ENCODE measurements at places on chromosomes 6 and 20.

DNA sequence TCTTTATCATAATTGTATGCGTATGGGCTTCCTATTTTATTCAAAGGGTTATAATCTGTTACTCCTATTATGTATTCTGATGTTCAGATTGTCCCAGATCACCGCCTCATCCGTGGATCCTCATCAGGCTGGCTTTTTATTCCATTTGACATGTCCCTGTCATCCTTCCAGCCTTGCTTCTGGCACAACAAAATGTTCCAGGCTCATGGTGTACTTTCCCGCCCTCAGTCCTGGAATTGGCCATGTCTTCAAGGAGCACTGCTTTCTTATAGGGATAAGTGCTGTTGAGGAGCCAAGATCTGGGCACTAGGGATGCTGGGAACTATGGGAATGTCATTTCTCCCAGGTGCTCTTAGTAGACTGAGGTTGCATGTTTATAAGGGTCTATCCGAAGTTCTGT is 207.8 kb downstream of the JARID2 start:
- peak; percentile 53 for DNase-seq

DNA sequence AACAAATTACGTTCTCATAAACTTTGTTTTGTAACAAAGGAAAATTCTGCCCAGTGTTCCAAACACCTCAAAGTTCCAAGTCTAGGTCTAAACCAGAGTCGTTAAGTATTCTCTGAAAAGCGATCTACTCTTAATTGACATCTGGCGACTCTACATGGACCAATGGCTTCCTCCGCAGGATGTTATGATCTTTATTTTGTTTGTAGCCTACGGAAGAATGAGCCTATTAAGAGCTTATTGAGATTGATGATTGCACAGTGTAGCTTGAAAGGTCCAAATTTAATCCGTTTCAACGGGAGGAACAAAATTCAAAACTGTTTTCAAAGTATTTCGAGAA is 61.1 kb downstream of the FAM217A start:
- DNase-seq: no peak

- DNase-seq: no peak
These were observed 73.3 kb downstream of the MAN1A1 start for GRCh38 chr6:119276211-119276610.

DNA sequence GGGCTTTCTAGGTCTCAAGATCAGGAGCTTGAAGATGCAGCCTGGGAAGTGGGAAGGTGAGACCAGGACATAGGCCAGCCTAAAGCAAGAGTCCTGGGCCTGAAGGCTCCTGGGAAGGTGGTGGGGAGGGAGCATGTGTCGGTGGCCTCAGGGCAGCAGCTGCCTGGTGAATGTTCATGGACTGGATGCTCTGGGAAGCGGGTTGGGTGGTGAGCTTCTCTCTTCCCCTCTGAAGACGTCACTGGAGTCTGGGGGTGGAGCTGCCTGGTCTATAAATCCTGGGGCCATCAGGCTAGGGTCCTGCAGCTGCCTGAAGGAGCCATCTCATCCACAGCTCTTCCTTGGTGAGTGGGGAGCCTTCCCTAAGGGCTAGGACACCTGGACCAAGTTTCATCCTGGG is at the start of gene GNRH2:
TSS of gene GNRH2 (plus strand) at position 301 of the 400 bp plus-strand sequence. CDS start 793 bp downstream, outside the sequence.
- no peak for DNase-seq

- DNase-seq: no peak
These were observed 22.1 kb downstream of the SCP2D1 start for GRCh38 chr20:18835466-18836256.

GRCh38 chr6:141421378-141421777 is 711.3 kb upstream of the GJE1 start:
- DNase-seq: no peak

- DNase-seq: no peak
These were observed 28.8 kb upstream of the IL17A start for GRCh38 chr6:52157301-52157941.

DNA sequence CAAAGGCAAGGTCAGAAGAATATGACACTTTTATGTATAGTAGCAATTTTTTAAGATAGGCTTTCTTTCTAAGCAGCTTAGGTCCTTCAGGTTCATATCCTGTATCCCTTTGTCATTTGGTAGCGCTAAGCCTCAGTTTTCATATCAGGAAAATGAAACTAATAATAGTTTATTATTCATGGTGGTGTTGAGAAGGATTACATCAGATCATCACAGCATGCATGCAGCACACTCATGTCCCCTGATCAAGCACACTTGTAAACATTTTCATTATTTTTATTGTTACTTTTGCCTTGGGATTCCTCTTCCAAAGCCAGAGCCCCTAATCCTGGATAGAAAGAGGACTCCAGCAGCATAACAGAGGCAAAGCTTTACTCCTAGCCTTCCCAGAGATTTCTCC is 70.2 kb upstream of the ADGRF1 start:
- no peak for DNase-seq

DNA sequence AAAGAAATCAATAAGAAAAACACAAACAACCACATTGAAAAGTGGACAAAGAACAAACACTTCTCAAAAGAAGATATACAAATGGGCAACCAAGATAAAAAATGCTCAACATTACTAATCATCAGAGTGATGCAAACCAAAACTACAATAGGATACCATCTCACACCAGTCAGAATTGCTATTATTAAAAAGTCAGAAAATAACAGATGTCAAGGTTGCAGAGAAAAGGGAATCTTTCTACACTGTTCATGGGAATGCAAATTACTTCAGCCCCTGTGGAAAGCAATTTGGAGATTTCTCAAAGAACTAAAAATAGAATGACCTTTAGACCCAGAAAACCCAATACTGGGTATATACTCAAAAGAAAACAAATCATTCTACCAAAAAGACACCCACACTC is 29.8 kb downstream of the KIF6 start:
- DNase-seq: no peak

GRCh38 chr6:111802015-111802414 is 71.2 kb downstream of the FYN start:
- no peak for DNase-seq

DNA sequence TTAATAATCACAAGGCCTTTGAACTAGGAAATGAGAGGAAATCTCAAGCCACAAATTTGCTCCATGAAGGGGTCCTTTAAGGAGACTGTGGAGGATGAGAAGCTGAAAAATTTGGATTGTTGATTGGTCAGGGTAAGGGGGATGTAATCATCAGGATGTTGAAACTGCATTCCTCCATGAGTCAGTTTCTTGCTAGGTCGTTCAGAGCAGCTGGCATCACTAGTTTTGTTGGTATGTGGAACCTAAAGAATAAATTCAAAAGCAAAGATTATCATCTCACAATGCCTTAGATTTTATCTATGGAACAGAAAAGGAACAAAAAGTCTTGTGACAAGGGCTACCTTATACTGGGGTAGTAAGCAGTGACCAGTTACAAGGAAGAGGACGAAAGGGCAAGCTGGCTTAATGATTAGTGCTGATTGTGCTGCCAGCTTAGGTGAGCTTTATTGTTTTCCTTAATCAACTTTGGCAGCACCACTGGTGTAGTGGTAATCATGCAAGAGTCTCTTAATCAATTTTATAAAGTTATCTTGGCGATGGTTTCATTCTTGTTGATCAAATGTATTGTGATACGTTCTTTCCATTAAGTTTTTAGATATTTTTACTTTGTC is 36.6 kb downstream of the CRISP2 start:
- no peak for DNase-seq

DNA sequence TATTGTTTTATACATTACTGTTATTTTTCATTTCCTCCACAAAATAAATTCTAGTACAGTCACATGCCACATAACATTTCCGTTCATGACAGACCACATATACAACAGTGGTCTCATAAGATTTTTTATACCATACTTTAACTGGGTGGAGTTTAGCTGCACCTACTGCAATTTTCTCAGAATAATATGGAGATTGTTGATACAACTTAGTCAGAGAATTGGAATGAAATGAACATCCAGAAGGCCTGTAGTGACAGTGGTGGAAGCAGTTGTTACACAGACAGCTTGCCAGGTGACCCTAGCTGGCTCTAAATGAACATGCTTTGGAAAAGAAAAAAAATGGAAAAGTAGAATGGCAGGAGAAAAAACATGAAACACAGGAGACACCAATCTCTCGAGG is 183.2 kb upstream of the TCF21 start:
- DNase-seq: no peak

DNA sequence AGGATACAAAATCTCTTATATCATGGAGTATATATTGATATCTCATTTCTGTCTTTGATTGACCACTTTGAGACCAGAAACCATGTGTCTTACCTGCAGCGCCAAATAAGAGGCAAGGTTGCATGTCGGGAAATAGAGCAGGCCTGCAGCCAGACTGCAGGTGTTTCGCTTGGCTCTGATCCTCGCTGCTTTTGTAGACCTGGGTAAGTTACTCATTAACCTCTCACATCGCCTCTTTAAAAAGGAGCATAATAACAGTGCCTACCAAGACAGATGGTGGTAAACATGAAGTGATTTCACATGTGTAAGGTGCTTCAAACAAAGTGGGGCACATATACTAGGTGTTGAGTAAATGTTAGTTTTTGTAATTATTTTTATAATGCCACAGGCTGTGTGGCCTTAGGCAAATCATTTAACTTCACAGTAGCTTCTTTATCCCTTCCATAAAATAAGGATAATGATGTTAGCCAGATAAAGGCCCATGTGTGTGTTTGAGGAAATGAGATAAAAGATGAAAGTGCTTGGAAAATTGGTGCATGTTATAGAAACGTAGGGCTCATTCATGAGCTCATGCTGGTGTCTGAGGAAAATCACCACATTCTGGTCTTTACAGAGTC is 248.8 kb upstream of the MAP3K7 start:
- DNase-seq: no peak

DNA sequence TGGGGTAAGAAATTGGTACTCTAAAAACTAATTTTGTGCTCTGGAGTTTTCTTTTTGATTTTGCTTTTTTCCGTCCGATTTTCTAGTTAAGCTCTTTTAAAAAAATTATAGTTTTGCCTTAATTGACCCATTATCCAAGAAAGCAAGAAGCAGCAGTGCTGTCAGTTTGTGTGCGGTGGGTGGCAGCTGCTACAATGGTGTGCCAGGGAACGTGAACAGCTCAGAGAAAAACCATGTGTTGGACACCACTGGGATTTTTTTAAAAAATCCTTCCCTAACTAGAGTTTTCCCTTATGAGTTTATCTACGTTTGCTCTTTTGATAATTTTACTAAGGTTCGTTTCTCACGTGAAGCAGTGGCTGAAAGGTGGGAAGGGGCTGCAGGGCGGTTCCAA is 8.0 kb downstream of the MAP3K5 start:
- DNase-seq: no peak

DNA sequence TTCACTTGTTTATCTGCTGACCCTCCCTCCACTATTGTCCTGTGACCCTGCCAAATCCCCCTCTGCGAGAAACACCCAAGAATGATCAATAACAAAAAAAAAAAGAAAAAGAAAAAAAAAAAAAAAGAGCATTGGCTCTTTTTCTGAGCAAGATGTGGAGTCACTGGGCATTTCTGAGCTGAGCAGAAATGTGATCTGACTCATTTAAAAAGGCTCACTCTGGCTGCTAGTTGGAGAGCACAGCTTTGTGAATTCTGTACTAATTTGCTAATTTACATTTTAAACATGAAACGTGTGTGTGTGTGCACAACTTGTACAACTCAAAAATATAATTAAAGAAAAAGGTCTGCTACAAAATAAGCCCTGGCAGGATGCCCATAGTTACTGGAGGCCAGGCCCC is 20.2 kb downstream of the SCML4 start:
- DNase-seq: no peak

DNA sequence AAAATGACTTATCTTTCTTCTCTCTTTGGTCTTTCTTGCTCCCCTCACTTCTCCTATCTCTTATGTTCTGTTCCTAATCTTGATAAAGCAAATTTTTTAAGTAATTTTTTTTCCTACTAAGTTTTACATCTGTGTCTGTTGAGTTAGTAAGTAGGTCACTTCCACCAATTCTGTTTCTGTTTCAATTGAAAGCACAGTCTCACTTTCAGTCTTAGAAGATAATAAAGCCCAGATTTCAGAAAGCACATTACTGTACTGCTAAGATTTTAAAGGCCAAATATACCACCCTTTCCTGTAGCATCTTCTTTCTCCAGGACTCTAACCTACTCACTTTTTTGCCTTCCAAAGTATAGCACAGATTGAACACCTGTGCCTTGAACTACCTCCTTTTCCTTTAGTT is 866.1 kb upstream of the ADGRB3 start:
- no peak for DNase-seq

DNA sequence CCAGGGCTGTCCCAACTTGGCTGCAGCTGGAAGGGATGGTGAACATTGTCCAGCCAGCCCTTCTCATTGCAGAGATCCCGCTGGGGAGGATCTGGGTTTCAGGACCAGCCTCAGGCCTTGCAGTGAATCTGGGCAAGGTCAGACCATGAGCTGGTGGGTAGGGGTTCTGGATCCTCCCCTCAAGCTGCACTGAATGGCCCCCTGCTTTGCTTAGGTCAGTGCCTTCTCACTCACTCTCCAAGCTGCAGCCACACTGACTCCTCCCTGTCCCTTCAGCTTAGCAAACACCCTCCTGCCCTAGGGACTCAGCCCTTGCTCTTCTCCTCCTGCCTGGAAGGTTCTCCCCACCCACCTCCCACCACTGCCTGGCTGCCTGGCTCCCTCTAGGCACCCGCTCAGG is 95.3 kb upstream of the KCNG1 start:
- DNase-seq: no peak

DNA sequence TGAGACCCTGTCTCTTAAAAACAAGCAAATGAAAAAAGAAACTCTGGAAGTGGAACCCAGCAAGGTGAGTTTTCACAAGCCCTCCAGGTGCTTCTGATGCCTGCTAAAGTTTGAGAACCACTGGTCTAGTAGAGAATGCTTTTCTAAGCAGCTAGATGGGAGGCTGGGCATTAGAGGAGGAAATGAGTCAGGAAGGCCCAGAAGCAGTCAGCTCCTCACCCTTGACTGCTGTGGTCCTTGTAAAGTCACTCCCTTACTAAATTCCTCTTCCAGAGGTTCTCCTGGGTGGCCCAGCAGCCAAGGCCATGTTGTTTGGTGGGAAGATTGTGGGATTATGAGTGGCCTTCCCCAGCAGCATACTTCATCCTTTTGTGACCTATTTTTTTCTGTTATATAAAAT is 52.0 kb upstream of the FYN start:
- DNase-seq: no peak

- DNase-seq: no peak
These were observed 40.2 kb upstream of the GMPR start for GRCh38 chr6:16198061-16198705.

- no peak for DNase-seq
These were observed 6.7 kb downstream of the AFDN start for GRCh38 chr6:167833396-167833763.

DNA sequence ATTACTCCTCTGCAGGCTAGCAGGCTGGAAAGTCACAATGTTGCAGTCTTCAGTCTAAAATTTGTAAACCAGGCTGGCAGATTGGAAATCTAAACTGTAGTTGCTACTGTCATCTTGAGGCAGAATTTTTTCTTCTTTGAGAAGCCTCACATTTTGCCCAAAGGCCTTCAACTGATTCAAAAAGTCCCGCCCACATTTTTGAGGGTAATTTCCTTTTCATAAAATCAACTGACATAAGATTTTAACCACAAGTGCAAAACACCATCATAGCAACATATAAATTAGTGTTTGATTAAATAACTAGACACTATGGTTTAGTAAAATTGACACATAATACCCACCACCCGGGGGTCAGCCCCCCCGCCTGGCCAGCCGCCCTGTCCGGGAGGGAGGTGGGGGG is 28.4 kb downstream of the HLA-C start:
- DNase-seq: no peak

- no peak for DNase-seq
These were observed 214.7 kb upstream of the PROKR2 start for GRCh38 chr20:5531318-5532081.

- DNase-seq: no peak
These were observed 151.2 kb downstream of the ANKRD60 start for GRCh38 chr20:58077282-58077681.

Measured in midbrain (tissue), 1 donor.